ENCODE measurements at places on chromosomes 5 and 9.

DNA sequence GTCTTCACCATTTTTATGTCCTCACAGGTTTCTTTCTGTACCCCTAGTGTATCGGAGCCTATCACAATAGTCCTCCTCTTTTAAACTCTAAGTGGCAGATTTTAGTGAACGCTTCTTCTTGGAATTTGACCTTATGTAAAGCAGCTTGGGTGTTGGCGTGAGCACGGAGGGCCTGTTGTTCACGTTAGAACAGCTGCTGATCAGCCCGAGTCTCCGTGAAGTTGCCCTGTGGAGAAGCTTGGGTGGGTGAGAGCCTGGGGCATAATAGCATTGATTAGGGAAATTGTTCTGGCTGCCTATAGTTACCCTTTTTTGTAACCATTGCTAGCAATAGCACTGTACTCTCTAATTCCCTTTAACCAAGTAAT is 167.0 kb upstream of the OTULINL start:
- DNase-seq: no peak

GRCh38 chr9:91048749-91049148 is 247.1 kb downstream of the SYK start:
- DNase-seq: no peak

GRCh38 chr9:92763721-92764380 is 782 bp downstream of the BICD2 start:
- peak; percentile 10 for DNase-seq

DNA sequence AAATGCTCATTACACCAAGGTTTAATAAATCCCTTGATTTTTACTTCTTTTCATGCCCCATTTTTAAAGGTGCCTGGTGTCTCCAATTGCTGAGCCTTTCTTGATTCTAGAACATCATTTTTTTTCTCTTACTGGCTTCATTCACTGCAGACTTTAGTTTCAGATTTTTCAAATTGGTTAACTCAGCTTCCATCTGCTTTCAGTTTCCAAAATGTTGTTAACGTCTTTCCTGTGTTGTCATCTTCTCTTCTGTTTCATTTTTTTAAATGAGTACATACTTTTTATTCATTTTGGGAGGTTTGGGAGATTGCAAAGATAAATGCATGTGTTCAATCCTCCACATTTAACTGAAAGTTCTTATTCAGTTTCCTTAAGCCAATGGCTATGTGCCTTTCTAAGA is 126.4 kb upstream of the CCNG1 start:
- no peak for DNase-seq

DNA sequence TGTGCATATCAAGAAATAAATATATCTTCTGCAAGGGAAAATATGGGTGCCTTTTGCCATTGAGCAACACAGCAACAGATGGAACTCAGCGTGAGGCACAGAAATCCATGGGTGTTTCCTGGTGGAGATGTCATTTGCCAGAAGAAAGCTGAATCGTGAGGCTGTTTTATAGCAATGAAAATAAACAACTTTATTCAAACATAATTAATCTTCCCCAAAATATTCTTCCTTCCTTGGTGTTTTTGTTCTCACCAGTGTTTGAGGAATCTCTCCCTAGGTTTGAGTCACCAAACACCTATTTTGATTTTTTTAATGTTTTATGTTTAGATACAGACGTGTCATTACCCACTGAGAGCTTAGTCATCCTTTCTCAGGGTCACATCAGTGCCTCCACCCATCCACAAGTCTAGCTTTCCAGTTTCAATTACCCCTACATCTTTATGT is 65.8 kb upstream of the PAPPA start:
- no peak for DNase-seq

DNA sequence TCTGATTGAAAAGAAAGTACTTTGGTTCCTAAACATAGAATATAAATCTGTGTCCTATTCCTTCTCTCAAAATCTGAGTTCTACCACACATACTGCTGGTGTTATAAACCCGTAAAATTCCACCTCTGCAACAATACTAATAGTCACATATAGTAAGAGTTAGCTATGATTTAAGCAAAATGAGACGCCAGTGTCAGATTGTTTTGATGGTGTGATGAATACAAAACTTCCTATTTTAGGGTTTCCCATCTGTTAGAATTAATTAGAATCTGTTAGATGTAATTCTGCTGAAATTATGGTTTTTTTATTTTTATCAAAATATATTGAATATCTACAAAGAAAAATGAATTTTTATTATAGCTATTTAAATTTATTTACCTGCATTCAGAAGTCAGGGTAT is 26.7 kb downstream of the ARSK start:
- no peak for DNase-seq

GRCh38 chr5:69364850-69365249 is 4.5 kb downstream of the AK6 start:
- no peak for DNase-seq

DNA sequence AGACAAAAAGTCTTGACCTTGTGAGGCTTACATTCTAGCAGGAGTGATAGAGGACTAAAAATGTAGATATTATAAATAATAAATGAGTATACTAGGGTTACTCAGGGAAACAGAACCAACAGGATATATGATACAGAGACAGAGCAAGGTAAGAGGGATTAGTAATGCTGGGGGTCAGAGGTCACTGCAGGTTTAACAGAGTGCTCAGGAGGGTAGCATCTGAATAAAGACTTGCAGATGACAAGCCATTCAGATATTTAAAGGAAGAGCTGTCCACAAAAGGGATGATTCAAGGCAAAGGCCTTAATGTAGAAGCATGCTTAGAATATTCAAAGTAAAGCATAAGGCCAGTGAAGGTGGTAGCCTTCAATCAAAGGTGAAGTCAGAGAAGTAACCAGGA is 65.6 kb upstream of the SEMA6A start:
- no peak for DNase-seq

- no peak for DNase-seq
Measured at GRCh38 chr5:170757669-170758068, 25.9 kb upstream of the GABRP start.

GRCh38 chr9:133787754-133788025 is 49.5 kb upstream of the SARDH start:
- no peak for DNase-seq

- DNase-seq: no peak
Measured at GRCh38 chr9:31574006-31574765, 810.3 kb upstream of the ACO1 start.
